ENCODE measurements at places on chromosomes 16 and 17.

DNA sequence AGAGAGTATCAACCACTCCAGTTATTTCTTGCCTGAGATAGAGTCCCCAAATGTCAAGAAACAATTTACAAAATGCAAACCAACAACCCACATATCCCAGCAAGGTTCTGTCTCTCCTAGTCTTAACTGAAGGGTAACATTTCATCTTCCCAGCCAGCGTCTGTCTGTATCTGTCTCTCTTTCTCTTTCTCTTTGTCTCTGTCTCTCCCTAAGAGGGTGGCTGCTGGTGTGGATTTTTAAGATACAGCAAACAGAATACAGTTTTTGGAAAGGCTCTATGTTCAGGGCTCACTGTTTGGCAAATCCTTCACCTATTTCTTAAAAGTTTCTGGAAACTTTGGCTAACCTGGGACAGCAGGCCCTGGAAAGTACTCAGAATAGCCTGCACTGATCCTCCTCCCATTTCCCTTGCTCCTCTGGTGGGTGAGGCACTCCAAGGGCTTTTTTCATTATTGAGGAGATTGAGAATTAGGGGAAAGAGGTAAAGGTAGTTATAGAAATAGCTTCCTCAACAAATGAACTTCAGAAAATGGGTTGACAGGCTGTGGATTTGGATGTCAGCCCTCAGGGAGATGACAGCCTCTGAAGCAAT lies 6.2 kb downstream of the HOXB4 start:
- DNase-seq, result no peak

- DNase-seq, result no peak
These were observed 31.2 kb downstream of the GNA13 start for GRCh38 chr17:65025297-65025696.

- DNase-seq, result no peak
These were observed 62.0 kb upstream of the ATP2A3 start for GRCh38 chr17:4026255-4026654.

DNA sequence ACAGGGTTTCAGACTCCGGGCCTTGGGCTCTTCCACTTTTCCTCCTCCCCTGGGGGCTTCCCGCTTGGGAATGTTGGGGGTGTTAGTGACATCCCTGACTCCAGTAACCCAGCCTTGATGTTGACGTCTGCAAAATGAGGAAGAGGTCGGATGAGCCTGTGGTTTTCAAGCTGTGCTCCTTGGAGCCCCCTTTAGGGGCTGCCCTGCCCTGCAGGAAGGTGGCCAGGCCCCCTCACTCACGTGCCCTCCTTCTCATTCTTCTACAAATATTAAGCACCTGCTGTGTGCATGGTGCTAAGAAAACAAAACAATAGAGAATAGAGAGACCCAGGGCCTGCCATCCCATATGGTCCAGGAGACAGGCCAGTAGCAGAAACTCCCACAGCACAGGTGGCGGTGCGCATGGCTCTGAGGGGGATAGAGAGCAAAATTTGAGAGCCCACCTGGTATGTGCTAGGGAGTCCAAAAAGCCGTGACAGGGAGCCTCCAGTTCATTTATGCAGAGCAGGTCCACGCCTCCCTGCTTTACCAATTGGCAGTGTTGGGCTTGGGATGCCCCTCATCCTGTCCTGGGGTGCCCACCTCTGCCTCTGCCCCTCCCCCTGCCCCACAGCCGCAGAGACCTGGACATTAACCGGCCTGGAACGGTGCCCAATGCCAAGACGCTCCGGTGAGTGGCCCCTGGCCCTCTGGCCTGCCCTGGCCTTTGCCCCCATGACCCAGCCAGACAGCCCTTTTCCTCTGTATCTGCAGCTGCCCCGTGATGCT lies 7.4 kb downstream of the NDRG4 start:
- no peak for DNase-seq

GRCh38 chr17:28398280-28398981 lies 7.6 kb downstream of the SLC46A1 start:
- no peak for DNase-seq

DNA sequence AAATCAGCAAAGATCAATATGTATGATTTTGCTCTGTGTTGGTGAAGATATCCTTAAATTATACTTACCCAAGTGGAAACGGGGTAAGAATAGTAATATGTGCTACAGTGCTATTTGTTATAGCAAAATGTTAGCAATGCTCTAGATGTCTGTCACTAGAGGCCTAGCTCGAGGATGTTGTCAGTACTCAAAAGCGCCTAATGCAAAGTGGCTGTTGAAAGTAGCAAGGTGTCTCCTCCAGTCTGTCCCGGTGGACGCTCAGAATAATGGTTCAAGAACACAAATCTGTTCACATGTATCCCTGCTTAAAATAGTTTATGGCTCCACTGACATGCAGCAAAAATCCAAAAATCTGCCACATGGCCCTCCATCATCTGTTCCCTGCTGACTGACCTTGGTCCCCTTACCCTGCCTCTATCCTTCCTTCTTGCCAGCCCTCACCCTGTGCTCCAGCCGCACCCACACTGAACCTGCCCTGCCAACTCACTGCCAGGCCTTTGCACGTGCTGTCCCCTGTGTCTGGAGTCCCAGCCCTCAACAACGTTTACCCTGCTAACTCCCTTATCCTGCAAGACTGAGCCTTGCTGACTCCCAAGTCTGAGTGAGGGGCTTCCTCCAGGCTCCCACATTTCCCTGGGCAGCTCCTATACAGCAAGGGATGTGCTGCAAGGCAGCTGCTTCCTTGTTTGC lies 9.6 kb upstream of the RNF112 start:
- DNase-seq, result no peak

DNA sequence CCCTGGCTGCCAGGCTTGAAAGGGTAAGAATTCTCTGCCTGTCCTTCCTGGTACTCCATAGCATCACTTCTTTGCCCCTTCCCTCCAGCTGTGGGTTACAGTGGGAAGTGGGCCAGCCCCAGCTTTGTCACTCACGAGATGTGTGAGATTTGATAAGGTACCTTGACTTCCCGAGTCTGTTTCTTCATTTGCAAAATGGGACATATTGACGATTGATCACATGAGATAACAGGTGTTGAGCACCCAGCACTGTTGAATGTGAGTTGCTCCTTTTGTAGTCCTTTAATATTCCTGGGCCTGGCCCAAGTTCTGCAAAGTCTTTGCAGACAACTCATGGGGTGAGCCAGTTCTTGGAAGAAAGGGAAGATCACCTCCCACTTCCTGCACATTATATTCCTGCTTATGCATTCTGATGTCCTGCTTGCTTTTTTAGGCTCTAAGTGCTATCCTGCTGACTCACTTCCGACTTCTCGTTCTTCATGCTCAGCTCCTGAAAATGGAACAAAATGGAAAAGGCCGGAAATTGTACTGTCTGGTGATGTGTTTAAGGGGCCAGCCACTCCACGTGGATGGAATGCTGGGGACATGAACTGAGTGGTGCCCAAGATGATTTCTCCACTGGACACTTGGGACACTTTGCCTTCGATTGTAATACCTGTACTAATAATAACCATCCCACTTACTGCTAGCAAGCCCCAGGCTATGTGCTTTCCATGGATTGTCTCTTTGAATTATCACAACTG lies 8.3 kb upstream of the NLK start:
- no peak for DNase-seq

GRCh38 chr17:45651145-45651709 lies 132.9 kb upstream of the CRHR1 start:
- no peak for DNase-seq

DNA sequence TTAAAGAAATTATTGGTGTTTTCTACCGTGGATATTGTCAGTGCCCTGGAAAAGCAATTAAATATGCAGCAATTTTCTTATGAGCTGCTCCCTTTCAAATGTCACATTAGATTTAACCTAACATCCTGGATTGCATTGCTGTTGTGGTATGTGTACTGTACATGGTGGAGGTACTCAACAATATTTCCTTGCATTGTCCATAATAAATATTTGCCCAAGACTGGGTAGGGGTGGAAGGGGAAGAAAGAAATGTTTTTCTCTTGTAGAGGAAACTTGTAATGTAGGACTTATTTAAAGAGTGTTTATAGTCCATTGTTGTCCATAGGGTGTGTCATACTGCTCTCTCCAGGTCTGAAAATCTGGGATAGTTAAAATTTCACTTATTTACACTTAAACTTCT lies 346.2 kb upstream of the TBX2 start:
- no peak for DNase-seq

DNA sequence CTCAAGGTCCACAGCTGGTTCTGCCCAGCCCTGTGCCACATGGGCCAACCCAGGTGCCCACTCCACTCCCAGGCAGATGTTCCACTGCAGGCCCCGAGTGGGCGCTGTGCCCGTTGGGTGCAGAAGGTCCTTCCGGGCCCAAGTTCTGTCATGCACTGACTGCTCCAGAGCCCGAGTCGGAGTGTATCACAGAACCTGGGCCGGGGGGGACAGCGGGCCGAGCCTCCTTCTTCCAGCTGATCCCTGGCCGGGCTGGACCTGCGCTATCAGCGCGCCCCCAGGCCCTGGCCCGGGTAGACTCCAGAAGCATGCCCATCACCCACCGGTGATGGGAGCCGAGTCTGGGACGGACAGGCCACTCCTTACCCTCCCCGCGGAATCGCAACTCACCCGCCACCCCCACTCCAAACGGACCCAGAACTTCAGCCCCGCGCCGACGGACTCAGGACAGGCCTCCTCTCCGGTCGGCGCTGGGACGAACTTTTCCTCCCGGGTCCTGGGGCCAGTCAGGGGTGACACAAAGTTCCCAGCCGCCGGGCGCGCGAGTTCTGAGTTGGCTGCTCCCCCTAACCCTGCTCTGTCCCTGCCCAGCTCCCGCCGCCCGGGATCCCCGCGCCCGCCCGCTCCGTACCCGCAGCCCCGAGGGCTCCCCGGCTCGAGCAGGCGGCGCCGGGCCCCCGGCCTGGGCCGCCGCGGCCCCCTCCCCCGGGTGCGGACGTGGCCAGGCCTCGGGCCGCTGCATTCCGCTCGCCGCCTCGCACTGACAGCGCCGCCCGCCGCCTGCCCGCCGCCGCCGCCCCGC lies at the start of gene COPZ2:
TSS of gene COPZ2 (minus strand) at position 762 of the 802 bp plus-strand sequence. CDS start at position 742, 20 bp downstream.
- peak; percentile 69 for DNase-seq

DNA sequence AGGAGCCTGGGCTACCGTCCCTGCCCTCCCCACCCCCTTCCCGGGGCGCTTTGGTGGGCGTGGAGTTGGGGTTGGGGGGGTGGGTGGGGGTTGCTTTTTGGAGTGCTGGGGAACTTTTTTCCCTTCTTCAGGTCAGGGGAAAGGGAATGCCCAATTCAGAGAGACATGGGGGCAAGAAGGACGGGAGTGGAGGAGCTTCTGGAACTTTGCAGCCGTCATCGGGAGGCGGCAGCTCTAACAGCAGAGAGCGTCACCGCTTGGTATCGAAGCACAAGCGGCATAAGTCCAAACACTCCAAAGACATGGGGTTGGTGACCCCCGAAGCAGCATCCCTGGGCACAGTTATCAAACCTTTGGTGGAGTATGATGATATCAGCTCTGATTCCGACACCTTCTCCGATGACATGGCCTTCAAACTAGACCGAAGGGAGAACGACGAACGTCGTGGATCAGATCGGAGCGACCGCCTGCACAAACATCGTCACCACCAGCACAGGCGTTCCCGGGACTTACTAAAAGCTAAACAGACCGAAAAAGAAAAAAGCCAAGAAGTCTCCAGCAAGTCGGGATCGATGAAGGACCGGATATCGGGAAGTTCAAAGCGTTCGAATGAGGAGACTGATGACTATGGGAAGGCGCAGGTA lies 762 bp downstream of the CDK12 start:
- no peak for DNase-seq

DNA sequence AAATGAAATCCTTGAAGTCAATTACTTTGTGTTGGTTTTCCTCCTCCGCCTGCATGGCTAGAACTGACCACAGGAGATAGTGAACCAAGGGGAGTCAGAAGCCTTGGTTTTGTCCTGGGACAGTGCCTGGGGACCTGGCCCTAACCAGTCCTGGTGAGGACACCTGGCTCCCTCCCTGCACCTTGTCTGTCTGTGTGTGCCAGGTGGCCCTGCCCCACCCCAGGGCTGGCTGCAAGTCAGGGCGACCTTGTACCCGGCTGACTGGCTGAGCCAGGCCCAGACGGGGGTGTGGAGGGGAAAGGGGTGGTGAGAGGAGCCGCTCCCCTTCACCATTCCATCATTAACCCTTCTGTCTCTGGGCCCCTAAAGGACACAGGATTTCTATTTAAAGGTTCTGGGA lies 3.4 kb downstream of the RAPGEFL1 start:
- DNase-seq, result no peak

DNA sequence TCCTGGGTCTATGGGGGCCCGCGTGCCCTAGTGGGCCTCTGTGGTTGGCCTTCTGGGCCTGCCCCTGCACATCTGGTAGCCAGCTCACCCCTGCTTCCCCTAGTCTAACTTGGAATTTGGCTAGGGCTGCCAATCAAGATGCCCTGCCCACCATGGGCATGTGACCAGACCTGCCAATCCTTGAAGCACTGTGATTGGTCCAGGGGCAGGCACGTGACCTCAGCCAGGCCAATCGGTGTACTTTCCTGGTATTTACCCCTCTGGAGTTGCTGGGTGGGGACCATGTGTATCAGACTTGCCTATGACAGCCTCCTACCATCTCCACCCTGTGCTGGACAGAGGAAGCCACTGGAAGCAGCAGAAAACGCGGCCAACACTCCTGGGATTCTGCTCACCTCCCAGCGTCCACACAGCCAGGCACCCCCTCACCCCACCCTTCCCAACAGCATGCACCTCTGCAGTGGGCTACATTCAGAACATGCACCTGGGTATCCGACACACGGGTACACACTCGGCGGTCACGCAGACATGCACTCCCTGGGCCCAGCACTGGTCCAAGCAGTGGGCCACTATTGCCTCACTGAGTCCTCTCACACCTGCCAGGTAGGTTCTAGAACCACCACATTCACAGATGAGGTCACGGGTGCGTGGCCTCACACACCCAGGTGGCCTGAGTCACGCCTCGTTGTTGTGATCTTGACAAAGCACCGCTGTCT lies 96.9 kb downstream of the RBFOX3 start:
- DNase-seq, result no peak

DNA sequence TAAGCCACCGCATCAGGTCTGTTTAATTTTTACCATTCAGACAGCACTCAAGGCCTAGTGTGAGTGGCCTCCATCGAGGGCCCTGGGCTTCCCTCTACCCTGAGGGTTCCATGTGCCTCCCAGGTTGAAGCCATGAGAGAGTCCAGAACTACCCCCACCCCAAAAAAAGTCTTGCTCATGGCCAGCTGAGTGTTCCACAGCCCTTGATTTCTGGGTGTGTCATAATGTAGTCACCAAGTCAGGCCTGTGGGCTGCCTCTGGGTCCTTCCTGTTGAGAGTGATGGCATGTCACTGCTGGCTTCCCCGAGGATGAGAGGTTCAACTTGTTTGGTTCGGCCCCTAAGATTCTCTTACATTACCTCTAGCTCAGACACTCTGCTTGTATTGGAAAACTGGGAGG lies 100.6 kb downstream of the PITPNC1 start:
- DNase-seq, result peak; percentile 72

DNA sequence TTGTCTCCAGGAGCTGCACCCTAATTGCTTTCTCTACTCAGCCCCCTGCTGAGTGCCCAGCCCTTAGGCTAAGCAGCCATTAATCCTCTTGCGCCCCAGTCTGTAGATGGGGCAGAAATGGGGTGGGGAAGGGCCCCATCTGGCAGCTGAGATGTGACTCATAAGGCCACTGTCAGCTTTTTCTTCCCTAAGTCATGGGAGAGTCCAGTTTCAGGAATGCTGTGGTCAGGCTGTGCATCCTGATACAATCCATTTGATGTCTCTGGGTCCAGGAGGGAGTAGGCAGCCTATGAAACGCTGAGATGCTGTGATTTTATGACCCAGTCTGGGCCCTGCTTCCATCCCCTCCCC lies 12.3 kb downstream of the PLXDC1 start:
- DNase-seq, result no peak

GRCh38 chr16:4089811-4090301 lies 26.4 kb downstream of the ADCY9 start:
- no peak for DNase-seq

All from CD4-positive, alpha-beta T cell treated with Interleukin-17A for 4 hours (primary cell).